Small intestine (tissue), 16 donors: ENCODE measurements at places on chromosomes 13 and 19.

GRCh38 chr13:94481941-94482340, 2.5 kb upstream of the DCT start:
- DNase-seq: peak; percentile 59

DNA sequence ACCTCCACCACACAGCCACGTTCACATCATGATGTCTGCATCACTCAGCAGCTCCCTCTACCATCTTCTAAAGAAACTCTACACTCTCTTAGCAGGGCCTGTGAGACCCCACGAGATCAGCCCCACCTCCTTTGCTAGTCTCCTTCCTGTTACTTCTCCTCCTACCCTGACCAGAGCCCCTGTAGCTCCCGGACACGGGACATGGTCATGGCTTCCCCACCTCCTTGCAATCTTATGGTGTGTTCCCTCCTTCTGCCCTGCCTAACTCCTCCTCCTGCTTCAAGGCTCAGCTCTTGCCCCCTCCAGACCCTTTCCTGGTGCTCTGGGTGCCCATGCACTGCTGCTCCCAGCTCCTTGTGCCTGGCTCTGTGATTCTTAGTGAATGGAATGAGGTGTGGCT, 8.1 kb upstream of the MRPS31 start:
- no peak for DNase-seq

DNA sequence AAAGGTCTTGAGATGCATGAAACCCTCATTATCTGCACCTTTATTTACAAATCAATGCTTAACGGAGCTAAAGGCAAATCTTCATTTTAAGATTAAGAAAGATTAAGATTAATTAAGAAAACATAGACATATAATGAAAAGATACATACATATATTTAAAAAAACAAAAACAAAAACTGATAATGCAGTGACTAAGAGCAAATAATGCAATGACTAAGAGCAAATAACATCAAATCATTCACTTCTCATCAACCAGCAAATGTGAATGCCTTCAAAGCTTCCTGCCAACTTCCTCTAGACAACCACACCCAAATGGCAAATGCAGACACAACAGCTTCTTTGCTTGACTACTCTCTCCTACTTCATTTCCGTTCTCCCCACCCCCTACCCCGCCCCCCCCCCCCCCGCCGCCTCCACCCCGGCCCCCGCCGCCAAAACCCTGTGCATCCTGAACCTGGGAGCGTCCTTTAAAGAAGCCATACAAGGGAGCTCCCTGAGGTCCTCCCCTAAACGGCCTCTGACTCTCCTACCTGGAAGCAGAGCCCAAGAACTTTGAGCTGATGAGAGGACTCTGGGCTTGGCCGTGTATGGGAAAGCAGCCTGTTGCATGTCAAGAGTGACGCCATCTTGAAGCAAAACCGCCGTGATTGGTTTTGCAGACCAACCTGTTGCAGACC, 24.5 kb downstream of the TEX101 start:
- no peak for DNase-seq

GRCh38 chr19:29266603-29267002, 53.7 kb upstream of the UQCRFS1 start:
- no peak for DNase-seq

DNA sequence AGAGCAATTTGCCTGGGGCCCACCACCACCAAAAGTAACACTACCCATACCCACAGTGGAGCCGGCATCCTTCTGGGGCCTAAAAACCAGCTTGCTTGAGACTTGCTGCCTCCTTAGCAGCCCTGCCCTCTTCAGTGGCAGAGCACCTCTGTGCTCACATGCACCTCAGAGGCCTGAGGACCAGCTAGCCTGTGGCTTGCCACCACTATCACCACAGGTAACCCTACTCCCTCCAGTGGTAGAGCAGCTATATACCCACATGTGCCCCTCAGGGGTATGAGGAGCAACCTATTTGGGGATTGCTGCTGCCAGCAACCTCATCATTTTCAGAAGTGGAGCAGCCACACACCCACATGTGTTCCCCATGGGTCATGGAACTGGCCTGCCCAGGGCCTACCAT, 111.4 kb upstream of the SPRY2 start:
- no peak for DNase-seq

- DNase-seq: peak; percentile 21
Observed at GRCh38 chr19:41705393-41706174, 2.8 kb upstream of the CEACAM5 start.

DNA sequence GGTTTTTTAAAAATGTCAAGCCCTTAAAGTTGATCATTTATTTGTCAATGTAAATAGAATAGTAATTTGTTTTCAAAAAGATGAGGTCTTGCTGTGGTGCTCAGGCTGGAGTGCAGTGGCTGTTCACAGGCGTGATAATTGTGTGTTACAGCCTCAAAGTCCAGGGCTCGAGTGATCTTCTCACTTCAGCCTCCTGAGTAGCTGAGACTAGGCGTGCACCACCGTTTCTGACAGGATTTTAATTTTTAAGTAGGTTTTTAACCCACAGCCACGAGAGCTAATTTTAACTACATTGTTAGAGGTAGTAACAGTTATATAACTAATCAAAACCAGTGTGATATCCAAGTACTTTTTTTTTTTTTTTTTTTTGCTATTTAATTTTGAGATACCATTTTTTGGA, 43.1 kb downstream of the CNMD start:
- no peak for DNase-seq

DNA sequence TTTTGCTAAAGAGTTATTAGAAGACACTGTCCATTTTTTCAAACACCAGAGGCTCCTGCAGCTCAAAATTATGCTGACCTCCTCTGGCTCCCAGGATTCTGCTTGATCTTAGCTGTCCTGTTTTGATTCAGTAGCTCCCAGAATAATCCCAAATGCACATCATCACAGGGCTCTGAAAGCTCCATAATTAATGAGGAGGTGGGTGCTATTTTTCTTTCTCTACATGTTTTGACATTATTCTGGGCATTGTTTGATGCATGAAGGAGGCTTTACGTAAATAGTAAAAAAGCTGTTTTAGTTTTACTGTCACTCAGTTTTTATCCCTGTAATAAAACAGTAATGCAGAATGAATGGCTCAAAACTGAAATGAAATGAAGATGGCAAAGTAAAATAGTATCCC, 495.4 kb downstream of the DCT start:
- no peak for DNase-seq

GRCh38 chr13:110521946-110522345, 39.6 kb downstream of the RAB20 start:
- DNase-seq: peak; percentile 67

GRCh38 chr13:44244288-44244687, 129.3 kb upstream of the SERP2 start:
- no peak for DNase-seq

DNA sequence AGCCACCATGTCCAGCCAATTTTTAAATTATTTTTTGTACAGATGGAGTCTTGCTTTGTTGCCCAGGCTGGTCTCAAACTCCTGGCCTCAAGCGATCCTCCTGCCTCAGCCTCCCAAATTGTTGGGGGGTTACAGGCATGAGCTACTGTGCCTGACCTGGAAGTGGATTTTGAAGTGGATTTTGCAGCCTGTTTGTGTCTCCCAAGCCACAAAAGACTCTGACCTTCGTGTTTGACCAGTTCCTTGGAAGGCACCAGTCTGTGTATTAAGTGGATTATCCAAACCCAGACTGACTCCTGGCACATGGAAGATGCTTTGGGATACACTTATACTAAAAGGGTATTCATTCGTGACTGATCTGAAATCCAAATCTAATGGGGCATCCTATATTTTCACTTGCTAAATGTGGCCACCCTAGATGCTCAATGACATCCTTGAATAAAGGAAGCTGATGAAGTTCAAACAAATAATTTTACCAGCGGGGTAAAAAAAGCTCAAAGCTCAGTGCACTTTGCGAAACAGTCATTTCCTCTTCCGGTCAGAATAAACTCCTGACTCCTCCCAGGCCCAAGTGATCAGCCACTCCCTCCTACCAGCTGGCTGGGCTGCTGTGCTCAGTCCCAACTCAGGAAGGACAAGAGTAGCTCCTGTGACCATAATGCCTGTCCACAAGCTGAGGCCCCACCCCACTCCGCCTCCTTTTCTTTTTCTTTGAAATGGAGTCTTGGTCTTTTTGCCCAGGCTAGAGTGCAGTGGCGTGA, 32.6 kb upstream of the GATAD2A start:
- peak; percentile 91 for DNase-seq

DNA sequence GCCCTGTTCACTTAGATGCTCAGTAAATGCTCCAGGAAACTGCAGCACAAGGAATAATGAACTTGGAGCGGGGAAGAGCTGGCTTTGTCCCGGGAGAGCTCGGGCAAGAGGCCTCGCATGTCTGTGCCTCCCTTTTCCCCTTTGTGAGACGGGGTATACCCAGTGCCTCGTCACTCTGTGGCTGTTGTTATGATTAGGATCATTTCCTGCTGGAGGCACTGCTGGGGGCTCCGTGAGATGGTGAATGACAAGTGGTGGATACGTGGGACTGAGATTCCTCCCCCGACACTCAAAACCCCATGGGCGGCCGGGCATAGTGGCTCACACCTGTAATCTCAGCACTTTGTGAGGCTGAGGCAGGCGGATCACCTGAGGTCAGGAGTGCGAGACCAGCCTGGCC, 1.1 kb upstream of the PLVAP start:
- DNase-seq: no peak

DNA sequence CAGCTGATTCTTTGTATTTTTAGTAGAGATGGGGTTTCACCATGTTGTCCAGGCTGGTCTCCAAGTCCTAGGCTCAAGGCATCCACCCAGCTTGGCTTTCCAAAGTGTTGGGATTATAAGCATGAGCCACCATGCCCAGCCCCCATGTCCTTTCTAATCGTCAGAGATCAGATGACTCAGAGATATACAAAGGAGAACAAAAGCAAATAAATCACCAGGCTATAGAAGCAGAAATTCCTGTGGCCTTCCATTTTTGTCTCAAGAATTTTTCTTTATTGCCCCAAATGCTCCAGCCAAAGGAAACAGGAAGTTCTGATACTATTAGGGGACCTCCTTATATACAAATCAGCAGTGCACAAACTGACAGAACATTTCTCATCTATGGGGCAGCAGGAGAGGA, 207.8 kb downstream of the RFC3 start:
- DNase-seq: no peak

DNA sequence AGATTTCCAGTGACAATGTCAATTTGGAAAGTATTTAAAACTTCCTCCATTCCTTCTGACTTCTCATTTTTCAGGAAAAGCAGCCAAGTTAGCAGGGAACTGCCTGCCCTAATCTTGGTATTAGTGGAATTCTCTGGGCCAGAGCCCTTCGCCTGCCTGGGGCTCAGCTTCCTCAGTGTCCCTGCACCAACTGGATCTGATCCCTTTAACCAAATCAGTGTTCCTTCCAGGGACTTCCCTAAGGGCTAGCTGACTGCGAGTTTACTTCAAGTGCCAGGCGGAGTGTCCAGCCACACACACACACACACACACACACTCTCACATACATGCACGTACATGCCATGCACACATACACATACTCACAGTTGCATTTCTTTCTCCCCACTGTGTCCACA, 20.0 kb downstream of the RAB20 start:
- DNase-seq: no peak

DNA sequence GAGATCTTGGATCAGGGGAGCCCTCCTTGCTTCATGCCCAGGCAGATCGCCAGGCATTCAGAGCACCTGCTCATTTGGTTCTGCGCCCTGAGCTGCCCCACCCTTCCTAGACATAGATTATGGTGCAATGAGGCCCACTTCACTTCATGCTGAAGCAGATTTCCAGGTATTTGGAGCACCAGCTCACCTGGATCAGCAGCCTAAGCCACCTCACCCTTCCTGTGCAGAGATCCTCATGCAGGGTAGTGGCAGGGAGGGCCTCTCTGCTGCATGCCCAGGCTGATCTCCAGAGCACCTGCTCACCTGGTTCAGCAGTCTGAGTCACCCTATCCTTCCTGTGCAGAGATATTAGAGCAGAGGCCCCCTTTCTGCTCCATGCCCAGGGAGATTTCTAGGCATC, 1966.1 kb downstream of the PCDH9 start:
- no peak for DNase-seq

- no peak for DNase-seq
Observed at GRCh38 chr13:66795636-66796035, 434.5 kb downstream of the PCDH9 start.

DNA sequence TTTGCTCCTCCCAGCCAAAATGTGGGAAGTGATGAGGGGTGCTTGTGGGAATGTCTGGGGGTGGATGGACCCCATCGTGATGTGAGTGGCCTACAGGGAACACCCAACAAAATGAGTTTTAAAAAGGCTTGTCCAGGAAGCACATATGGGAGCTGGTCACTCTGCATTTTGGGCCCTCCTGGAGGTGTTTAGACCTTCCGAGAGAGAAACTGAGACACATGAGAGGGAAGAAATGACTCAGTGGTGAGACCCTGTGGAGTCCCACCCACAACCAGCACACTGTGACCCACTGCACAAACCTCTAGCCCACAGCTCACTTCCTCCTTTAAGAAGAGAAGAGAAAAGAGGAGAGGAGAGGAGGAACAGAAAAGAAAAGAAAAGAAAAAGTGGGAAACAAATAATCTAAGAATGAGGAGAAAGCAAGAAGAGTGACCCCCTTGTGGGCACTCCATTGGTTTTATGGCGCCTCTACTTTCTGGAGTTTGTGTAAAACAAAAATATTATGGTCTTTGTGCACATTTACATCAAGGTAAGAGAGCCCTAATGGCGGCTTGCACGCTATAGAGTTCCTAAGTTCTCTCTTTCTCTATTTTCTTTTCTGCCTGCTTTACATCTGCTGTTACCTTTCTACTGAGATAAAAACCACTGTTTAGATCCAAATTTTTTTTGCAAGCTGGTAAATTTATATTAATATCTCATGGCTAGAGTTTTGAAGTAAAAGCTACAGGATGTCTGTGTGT, 13.3 kb upstream of the LILRB1 start:
- DNase-seq: no peak
